ENCODE measurements at places on chromosomes 16 and 17.
A peak's percentile ranks its signal among the peaks of the same experiment; 100 is the strongest.

DNA sequence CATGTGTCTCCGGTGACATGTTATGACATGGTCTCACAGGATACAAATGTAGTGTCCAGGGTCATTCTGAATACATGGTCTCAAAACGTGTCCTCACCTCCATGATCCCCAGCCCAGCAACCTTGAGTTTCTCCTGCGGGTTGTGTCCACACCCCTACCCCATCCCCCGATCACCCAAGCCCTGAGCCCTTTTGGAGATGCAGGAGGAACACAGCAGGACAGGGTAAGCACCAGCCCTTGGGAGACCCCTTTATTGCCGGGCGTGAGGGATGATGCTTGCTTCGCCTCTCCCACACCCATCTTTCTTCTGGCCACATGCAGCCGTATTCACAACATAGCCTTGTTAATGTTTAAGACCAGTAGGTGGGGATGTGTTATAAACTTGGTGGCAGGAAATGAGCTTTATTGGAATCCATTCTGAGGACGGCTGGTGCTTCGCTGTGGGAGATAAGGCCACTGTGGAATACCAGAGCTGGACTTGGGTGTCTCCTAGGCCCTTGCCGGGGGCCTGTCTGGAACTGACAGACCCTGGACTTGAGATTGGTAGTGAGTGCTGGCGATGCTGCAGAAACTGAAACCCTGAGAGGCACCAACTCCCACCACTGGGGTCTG lies 5.5 kb downstream of the TMEM132E start:
- DNase-seq, result peak; percentile 54

DNA sequence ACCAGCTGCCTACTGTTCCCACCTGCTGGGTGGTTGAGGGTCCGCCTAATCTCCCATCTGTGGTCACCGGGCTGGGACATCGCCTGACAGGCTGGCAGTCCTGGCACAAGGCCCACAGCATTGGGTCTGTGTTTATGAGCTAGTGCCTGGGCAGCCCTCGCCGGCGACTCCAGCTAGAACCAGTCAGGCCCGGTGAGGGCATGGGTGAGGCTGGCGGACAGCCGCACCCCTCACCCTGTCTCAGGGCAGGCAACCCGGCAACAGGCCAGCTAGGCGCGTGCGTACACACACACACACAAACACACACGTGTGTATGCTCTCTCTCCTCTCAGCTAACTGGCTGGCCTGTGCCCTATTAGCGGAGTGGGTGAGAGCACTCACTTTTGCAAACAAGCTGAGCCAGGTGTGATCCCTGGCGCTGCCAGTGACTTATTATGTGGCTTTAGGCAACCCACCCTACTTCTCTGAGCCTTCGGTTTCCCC lies 10.4 kb downstream of the HSD11B2 start:
- DNase-seq, result peak; percentile 86

GRCh38 chr16:67915831-67916723 lies 15.6 kb downstream of the CTRL start:
- no peak for DNase-seq

DNA sequence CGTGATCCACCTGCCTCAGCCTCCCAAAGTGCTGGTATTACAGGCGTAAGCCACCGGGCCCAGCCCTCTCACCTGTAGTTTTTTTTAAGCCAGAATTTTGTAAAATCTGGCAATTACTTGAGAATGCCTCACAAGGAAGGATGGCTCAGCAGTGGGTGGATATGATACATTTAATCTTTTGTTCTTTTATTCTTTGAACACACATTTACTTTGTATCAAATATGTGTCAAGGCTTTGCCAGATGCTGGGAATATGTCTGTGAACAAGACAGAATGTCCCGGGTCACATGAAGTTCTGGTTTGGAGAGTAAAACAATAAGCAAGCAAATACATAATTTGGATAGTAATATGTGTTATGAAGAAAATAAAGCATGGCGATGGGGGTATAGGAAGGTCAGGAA lies 4.9 kb upstream of the COPS3 start:
- no peak for DNase-seq

GRCh38 chr17:58267347-58268324 lies 13.1 kb downstream of the MPO start:
- no peak for DNase-seq

- no peak for DNase-seq
These were observed 11.3 kb downstream of the STX1B start for GRCh38 chr16:30998852-30999761.

GRCh38 chr16:68434624-68435210 lies 13.6 kb downstream of the SMPD3 start:
- DNase-seq, result no peak

DNA sequence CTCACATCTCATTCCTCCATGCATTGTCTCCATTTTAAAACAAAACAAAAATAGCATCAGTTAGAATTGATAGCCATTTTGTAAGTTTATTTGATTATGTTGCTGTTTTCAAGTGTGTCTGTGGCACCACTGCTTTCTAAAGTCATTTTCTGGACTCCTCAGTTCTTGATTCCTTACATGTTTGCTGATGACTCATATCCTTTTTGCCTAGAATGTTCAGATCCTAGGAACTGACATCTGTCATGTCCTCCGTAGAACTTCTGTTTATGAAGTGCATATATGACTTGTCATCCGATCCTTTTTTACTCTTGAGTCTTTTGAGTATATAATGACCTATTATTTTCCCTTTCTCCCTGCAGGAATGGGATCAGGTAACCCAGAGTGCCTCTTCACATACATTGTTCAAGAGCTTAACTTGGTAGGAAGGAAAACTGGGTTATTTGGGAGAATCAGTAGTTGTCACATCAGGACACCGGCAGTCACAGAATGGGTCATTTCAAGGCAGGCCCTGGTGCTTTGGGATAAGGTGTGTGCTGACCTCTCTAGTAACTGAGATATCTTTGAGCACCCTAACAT lies 69.2 kb downstream of the MAP2K4 start:
- DNase-seq, result peak; percentile 5
